ENCODE measurements at places on chromosomes 4 and X.

GRCh38 chr4:56272003-56272402 is 115.3 kb downstream of the AASDH start:
- DNase-seq, result no peak

DNA sequence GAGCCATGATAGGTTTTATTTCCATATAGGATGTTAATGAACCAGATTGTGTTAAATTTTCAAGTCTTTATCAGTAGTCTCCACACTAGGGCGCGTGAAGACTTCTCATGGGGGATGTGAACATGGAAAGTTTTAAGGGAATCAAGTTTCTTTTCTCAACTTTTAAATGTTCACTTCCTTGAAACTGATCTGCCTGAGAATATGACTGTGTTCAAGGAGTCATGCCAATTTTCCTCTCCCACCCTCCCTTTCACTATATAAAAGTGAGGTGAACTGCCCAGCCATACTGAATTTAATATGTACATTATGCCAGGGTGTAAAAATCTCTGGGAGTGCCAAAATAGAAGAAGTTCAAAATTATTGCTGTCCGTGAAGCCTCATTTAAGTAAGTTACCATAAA is 30.4 kb upstream of the HPGDS start:
- DNase-seq, result no peak

DNA sequence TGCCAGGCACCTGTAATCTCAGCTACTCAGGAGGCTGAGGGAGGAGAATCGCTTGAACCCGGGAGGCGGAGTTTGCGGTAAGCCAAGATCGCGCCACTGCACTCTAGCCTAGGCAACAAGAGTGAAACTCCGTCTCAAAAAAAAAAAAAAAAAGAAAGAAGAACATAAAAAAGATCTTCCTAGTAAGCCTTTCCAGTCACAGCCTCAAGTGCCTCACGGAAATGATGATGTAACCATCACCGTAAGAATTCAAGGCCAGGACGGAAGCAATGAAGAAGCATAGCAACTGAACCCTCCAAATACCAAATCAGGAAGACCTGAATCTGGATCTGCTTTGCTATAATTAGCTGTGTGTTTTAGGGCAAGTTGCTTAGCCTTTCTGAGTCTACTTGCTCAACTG is 28.8 kb downstream of the RBM47 start:
- DNase-seq, result no peak

DNA sequence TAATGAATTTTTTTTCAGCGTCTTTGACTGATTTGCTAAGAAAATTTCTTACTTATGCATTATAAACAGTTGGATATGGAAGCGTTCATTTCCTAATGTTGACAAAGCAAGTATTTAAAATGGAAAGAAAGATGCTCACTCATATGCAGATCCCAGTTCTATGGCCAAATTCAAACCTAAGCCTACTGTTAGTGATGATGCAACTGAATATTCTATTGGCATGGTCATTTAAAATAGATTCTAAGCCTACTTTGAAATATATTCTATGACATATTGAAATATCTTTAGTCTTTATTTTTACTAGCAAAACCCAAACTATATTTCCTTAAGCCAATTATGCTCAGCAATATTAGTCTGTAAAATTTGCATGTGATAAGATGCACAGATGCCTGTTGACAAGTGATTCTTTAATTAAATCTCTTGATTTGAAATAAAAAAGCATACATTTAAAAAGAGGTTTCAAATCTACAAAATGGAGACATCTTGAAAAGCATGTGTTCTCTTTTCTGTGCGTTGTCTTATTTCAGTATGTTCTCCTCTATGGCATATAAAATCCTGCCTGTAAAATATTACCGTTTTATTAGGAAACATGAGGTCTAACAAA is 96.6 kb upstream of the NAP1L5 start:
- DNase-seq, result no peak

- DNase-seq, result no peak
Observed at GRCh38 chrX:120731386-120731785, 101.5 kb upstream of the C1GALT1C1 start.

DNA sequence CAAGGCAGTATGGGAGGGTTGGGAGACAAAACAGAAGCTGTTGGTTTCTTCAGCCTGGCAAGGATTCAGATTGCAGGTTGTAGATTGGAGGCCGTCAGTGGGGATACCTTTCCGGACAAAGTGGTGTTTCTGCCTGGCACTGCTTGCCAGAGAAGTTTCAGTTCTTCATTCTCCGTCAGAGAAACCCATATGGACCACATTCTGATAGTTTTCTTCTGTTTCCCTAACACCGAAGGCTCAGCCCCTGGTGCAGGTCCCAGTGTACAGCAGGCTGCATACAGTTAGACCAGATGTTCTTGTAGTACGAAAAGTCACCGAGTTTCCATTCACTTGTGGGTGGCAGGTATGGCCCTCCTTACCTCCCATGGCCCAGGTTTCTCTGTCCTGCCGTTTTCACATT is 107.3 kb downstream of the PTTG2 start:
- DNase-seq, result no peak

DNA sequence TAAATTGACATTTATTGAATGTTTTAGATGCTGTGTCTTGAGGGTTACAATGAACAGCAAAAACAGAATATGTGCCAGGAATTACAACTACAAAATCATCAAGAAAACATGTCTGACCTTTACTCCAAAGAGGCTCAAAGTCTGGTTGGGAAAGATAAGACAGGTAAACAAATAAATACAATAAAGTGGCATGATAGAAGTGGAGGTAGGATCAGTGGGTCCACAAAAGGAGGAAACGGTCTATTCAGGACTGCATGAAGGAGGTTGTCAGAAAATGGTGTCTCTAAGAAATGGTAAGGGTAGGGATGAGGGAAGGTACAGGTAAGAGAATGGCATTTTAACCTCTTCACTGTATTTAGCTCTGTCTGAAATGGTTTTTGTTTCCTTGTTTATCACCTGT is 3.8 kb downstream of the ARHGEF38 start:
- DNase-seq, result no peak

DNA sequence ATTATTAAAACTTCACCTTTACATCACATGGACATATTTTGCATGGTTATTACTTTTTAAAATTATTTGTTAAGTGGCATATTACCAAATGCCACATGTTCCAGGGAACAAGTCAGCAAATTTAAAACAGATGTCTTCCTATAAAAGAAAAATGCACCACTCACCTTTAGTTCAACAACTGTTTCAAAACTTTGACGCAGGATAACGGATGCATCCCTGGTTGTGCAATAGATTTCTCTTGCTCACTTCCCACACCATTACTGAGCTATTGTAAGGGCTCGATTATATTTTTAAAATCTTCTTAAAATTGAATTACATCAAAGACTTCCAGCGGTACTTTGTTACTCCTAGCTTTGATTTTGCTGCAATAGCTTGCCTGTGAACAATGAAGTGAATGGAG is 93.0 kb upstream of the ARHGAP24 start:
- no peak for DNase-seq

GRCh38 chrX:40440866-40441265 is 139.9 kb upstream of the ATP6AP2 start:
- DNase-seq, result no peak

GRCh38 chr4:174387143-174387542 is 103.4 kb downstream of the CEP44 start:
- DNase-seq, result no peak

DNA sequence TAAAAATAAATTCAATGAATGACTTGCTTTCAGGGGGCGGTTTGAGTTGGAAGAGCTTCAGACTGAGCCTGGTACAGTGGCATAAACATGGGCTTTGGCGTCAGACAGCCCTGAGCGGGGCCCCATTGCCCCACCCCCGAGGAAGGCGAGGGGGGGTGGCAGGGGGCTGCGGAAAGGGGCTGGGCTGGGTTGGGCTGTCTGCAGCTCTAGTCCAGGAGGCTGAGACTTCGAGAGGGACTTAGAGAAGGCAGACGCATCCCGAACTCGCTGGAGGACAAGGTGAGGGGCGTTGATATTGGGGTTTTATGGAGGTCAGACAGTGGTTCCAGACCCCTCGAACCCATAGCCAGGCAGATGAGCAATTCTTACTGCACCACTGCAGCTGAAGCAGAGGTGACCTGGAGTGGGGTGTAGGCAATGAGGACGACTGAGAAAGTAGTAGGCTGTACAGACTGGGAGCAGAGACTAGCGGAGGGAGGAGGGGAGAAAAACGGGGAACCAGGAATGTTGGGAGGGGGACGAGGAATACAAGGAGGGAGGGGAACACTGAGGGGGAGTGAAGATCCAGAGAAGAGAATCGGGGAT is at the start of gene MAGED2:
MAGED2 (plus strand) TSS at position 222 of the 585 bp plus-strand sequence. CDS start 1,587 bp downstream, outside the sequence.
- peak; percentile 59 for DNase-seq

GRCh38 chr4:145154573-145154972 is 25.8 kb downstream of the OTUD4 start:
- peak; percentile 39 for DNase-seq

DNA sequence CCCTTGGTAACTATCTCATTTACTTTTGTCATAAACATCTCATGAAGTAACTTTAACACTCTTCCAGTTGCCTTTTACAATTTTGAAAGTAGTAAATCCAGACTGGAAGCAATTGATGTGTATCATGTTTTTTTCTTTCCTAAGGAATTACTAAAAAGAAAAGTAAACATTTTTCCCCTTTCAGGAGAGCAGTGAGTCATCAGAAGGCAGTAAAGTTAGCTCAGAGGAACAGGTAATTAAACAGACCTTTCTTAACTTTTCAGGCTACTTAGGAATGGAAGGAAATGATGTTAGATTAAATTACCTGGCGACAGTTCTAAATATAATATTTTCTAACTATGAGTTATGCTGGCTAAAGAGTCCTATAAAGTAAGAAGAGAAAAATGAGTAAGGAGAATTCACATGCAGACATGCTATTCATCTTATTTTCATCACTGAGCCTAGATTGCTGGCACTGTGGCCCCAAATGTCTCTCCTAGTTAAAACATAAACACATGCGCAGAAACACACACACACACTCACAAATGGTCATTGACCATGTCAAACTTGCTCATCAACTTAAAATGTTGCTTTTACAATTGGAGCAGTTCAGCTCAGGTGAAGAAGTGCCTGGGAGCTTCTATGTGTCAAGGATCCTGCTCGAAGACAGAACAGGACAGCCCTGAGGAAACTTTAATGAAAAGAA is 9.3 kb downstream of the DMP1 start:
- no peak for DNase-seq

DNA sequence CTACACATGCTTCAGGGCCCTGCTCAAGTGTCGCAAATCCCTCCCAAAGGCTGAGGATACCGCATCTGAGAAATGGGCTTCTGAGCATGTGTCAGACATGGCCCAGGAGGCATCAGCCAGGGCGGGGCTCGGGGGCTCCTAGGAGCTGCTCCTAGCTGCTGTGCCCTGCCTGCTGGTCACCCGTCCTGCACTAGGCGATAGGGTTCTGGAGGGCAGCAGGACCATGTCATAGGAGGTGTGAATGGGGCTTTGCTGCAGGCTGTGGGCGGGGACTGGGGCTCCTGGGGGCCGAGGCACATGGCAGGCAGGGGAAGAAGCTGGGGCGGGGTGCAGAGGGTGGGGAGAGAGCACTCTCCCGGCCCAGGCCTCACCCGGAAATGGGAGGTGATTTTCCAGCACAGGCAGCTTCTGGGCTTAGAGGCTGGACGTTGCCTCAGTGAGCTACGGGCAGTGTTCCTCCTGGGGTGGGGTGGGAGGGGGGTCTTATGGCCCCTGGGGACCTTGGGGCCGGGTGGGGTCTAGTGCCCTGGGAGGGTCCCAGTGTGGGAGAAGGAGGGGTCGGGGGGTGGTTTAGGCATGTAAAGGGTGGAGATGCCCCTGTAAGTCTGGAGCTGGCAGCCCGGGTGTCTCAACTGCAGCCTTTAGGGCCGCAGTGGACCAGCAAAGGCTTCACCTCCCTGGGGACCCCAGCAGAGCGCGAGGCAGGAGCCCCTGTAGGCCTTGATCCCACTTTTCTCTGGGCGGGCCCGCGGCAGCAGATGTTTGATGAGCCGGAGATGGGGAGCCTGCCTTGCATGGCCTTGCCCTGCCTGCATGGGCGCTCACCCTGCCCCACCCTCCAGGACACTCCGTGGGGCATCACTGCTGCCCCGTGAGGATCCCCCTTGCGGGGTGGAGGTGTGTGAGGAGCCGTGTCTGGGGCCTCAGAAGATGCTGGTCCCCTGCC is 98.6 kb upstream of the LRPAP1 start:
- no peak for DNase-seq

- DNase-seq, result no peak
Observed at GRCh38 chr4:11632025-11632424, 203.3 kb upstream of the HS3ST1 start.

DNA sequence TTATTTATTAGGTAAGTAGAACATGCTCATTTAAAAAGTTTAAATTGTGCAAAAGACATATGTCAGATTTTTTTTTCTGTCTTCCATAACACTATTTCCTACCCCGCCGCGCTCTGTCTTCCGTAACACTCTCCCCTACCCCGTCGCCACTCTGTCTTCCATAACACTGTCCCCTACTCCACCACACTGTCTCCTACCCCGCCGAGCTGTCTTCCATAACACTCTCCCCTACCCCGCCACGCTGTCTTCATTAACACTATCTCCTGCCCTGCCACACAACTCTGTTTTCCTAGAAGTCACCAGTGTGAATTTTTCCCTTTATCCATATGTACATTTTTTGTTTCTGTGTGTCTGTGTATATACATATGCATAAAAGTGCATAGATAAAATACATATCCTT is 4.4 kb downstream of the MSMO1 start:
- DNase-seq, result no peak

- DNase-seq, result no peak
Observed at GRCh38 chrX:74536832-74537371, 77.5 kb downstream of the RLIM start.
